ENCODE measurements at places on chromosomes 16 and 17.
A peak's percentile ranks its signal among the peaks of the same experiment; 100 is the strongest.

DNA sequence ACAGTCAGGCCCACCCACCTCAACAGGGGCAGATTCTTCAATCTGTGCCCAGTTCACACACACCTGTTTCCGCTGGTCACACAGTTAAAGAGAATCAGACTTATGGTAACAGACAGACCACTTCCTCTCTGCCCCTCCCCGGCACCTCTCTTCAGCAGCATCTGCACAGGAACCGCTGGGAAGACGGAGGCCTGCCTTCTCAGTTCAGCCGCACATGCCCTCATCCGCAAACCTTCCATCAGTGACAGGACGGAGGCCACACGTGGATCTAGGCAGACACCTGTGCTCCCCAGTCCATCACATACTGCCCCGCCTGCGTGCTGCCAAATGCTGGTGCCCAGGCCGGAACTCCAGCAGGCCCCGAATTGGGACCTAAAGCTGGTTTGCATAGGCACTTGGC, 10.3 kb downstream of the PHB1 start:
- DNase-seq = no peak

- DNase-seq = no peak
Measured at GRCh38 chr17:33126086-33126485, 134.4 kb downstream of the SPACA3 start.

GRCh38 chr17:49576088-49576916, 631 bp downstream of the NXPH3 start:
- no peak for DNase-seq

DNA sequence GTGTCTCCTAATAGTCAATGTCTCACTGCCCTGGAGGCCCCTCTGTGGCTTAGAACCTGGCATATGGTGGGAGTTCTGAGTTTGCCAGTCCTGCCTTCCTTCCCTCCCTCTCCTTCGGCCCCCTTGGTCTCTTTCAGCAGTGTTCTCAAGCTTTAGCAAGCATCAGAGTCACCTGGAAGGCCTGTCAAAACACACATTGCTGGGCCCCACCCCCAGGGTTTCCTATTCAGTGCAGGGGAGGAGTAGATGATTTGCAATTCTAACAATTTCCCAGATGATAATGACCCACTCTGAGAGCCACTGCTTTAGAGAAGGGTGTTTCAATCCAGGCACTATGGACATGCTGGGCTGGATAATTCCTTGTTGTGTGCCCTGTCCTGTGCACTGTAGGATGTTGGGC, 26.4 kb upstream of the TMEM220 start:
- no peak for DNase-seq

DNA sequence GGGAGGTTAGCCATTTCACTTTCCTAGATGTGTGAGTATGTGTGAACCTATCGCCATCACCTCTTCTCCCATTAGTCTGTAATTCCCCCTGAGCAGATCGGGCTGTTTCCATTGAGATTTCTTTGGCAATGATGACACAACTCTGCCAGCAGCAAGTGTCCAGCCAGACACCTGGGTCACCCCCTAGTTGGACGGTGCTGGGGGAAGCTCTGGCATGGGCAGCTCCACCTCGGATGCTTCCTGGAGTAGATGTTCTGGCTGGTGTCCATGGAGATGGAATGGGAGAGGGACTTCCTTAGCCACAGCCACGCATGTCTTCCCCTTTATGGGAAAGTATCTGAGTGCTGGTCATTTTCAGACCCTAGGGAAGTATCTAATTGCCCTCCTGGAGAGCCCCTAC, 247.9 kb upstream of the RPL38 start:
- no peak for DNase-seq

DNA sequence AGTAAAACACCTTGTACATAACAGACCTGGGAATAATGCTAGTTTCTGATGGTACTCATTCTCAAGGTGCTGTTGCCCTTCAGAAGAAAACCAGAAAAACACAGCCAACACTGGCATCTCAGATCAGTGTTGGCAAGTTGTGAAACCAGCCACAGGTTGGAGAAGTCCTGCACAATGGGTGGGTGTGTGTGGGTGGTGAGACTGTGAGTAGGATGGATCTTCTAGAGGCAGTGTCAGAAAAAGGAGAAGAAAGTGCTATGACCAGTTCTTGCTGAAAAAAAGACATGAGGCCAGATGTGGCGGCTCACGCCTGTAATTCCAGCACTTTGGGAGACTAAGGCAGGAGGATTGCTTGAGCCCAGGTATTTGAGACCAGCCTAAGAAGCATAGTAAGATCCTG, 35.2 kb upstream of the SMIM36 start:
- no peak for DNase-seq

GRCh38 chr16:66979011-66979717, 9.2 kb upstream of the CES4A start:
- DNase-seq = no peak

GRCh38 chr17:31424944-31425281, 33.4 kb downstream of the RAB11FIP4 start:
- no peak for DNase-seq

- DNase-seq = no peak
Measured at GRCh38 chr16:14369734-14370598, 260.1 kb downstream of the PARN start.

DNA sequence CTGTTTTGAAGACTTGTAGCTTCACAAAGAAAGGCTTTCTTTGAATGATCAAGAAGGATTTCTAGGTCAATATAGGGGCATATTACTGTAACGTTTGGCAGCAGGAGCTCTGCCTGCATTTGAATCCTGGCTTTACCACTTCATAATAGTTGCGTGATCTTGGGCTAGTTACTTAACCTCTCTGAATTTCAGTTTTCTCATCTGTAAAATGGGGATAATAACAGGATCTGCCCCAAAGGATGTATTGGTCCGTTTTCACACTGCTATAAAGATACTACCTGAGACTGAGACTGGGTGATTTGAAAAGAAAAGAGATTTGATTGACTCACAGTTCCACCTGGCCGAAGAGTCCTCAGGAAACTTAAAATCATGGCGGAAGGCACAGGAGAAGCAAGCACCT, 12.5 kb downstream of the BMERB1 start:
- no peak for DNase-seq

- DNase-seq = no peak
Measured at GRCh38 chr16:67967958-67968399, 458 bp downstream of the SLC12A4 start.

GRCh38 chr17:17206913-17207335, 791 bp upstream of the PLD6 start:
- DNase-seq = no peak

GRCh38 chr17:39699818-39700147, at the start of gene ERBB2:
Gene ERBB2 (plus strand): TSS chr17:39700064. CDS start chr17:39700239, 175 bp downstream.
- peak; percentile 40 for DNase-seq

- no peak for DNase-seq
Measured at GRCh38 chr17:74680213-74680612, 32.5 kb downstream of the CD300LF start.

Data from AG09319 (cell line).